GM23338 (cell line): ENCODE measurements at places on chromosomes 16 and 17. TPM values are rescaled to one million over a fixed set of nuclear protein-coding genes. Genes with fewer than 3 reads are reported as not detected.
A peak's percentile ranks its signal among the peaks of the same experiment; 100 is the strongest.

DNA sequence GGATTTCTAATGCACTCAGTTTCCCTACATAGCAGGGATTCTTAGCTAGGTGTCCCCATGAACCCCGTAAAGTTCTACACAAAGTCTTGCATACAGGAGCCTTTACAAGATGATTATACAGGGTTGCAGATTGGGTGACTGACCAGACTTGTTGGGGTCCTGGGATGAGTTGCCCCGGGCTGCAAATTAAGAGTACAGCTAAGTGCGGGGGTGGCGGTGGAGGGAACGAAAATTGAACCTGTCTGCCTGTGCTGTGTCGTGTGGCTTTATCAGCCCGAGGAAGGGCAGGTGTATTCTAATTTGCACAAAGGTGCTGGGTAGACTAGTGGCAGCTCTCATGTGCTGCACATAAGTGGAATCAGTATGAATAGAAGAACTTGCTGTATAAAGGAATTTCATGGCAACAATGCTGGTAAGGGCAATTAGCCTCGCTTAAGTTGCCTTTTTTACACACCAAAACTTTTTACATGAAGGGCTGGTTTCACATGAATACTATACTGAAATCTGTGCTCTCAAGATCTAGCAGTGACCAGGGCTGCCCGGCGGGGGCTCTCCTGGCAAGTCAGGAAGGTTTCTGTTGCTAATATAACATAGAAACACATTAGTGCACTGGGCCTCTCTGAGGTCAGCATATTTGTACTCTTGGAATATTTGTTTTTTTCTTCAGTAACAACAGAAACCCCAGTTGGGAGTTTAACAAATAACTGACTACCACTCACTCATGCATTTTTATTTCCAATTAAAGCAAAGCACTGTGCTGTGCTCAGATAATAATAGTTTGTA, 50.7 kb downstream of the ADCY7 start:
- no peak overlapping the region for H3K4me3 ChIP-seq
- H3K27me3 ChIP-seq = no peaks in the 10 kb centered on the region
- peaks cover 42% of the 10 kb centered on the region for H3K36me3 ChIP-seq
- DNase-seq = no peak
- no peak overlapping the region for H3K27ac ChIP-seq

DNA sequence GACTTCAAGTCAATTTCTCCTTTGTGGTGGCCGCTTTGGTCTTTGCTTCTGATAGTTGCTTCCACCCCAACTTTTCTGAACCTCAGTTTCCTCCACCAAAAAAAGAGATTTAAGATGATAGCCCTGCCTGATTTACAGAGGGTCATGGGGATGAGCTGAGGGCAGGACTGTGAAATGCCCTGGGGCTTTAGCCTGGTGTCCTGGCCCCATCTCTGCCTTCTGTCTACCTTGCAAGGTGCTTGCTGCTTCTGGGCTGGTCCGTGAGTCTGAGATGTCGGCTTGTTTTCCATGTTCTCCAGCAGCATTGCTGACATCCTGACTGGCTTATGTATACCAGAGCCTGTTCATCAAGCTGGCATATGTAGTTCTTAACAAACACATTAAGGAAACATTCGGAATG, 191.9 kb upstream of the MPHOSPH6 start:
- no peaks in the 10 kb centered on the region for H3K4me1 ChIP-seq
- no peak for DNase-seq
- no peaks in the 10 kb centered on the region for H3K27me3 ChIP-seq
- H3K27ac ChIP-seq = no peak overlapping the region

GRCh38 chr17:61318684-61319098, 81.0 kb upstream of the TBX2 start:
- H3K4me3 ChIP-seq = no peak overlapping the region
- H3K27me3 ChIP-seq = no peaks in the 10 kb centered on the region
- no peak overlapping the region for H3K27ac ChIP-seq
- peaks cover 6% of the 10 kb centered on the region; the same call in 1 of the 2 replicates for H3K4me1 ChIP-seq

- DNase-seq = no peak
- H3K4me1 ChIP-seq = peaks cover 18% of the 10 kb centered on the region
- H3K36me3 ChIP-seq = no peaks in the 10 kb centered on the region
Observed at GRCh38 chr16:57374067-57374534, 1.8 kb downstream of the CX3CL1 start.

- H3K27me3 ChIP-seq = no peaks in the 10 kb centered on the region
- DNase-seq = no peak
- H3K4me3 ChIP-seq = no peak overlapping the region
- no peak overlapping the region for H3K27ac ChIP-seq
- H3K36me3 ChIP-seq = no peaks in the 10 kb centered on the region
- H3K4me1 ChIP-seq = peaks cover 4% of the 10 kb centered on the region; the same call in 1 of the 2 replicates
Observed at GRCh38 chr16:59126486-59126885, 392.4 kb upstream of the GOT2 start.

GRCh38 chr17:5344914-5345313, 62.8 kb downstream of the RABEP1 start:
- H3K4me3 ChIP-seq = no peak overlapping the region
- H3K36me3 ChIP-seq = peaks cover 10% of the 10 kb centered on the region
- H3K27me3 ChIP-seq = no peaks in the 10 kb centered on the region
- H3K4me1 ChIP-seq = no peaks in the 10 kb centered on the region
- DNase-seq = no peak
- H3K27ac ChIP-seq = no peak overlapping the region

DNA sequence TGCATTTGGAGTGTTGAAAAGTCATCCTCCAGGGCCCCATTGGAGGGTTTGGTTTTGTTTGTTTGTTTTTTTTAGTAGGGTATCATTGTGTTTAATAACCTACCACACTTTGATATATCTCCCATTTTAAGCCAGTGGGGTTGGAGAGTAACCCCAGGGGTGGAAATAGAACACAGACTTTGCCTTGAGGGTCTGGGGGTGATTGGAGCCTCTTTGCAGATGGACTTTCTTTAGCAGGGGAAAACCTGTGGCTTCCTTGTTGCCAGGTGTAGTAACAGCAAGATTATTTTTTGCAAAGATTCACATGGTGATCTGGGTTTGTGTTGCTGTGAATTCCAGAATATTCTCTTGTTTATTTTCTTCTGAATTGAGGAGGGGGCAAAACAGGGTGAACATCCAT, 1.5 kb downstream of the ABCC1 start:
- peaks cover 19% of the 10 kb centered on the region; the same call in 1 of the 2 replicates for H3K4me1 ChIP-seq
- no peak overlapping the region for H3K27ac ChIP-seq
- no peaks in the 10 kb centered on the region for H3K36me3 ChIP-seq
- peak overlapping the region; percentile 81 for H3K4me3 ChIP-seq
- DNase-seq = no peak
- no peaks in the 10 kb centered on the region for H3K27me3 ChIP-seq

DNA sequence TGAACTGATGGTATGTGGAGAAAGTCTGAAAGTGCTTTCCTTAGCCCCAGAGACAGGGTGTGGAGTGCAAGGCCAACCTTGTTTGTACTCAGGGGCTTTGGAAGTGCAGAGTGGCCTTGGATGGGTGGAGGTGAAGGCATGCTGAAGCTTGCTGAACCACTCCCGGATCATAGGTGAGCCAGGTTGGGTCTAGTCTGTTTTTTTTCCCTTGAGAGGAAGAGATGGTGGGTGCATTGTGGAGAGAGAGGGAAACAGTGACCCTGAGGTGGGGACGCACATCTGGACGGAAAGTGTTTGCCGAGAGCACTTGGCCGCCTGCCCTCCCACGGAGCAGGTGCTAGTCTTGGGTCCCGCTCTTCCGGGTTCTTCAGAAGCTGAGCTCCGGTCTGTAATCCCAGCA, 12.5 kb downstream of the ABAT start:
- H3K36me3 ChIP-seq = no peaks in the 10 kb centered on the region; the same call in 1 of the 2 replicates
- H3K27ac ChIP-seq = no peak overlapping the region
- no peak for DNase-seq
- H3K27me3 ChIP-seq = no peaks in the 10 kb centered on the region
- H3K4me1 ChIP-seq = 0 out of 2 replicates have a peak, but pooled peaks cover 12% of the 10 kb centered on the region
- H3K4me3 ChIP-seq = no peak overlapping the region

DNA sequence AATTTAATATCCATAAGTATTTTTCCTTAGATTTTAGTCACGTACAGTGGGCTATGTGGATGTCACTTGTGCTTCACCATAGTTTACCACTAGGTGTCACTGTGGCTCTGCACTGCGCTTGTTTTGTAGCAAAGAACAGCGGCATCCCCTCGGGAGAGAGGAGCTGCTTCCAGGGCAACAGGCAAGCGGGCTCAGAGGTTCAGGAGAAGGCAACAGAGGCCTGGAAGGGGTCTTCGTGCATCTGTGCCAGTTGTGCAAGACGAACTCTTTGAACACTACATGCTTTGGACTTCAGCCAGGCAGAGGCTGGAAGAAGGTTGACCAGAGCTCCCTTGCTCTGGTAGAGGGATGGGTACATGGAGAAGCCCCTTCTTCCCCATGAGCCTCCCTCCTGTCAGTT, 20.6 kb downstream of the CYB561 start:
- no peak overlapping the region for H3K4me3 ChIP-seq
- no peaks in the 10 kb centered on the region for H3K27me3 ChIP-seq
- H3K36me3 ChIP-seq = no peaks in the 10 kb centered on the region
- DNase-seq = peak; percentile 92
- H3K27ac ChIP-seq = no peak overlapping the region

DNA sequence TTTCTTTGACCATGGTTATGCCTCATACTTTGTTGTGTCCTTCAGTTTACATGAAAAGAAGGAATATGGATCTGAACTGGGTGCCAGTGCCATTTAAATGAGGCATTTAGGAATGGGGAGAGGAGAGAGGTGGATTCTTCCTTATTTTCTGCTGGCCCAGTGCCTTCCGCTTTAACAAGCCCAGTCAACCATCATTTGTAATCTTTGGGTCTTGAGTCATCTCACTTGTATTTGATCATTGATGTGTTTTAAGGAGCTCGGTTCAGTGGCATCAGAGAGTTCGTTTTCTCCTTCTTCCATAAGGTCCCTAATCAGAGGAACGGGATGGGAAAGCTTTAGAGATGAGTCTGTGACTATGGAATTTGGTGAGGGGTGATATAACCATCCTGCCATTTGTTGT, 334.9 kb downstream of the WWOX start:
- H3K27me3 ChIP-seq = no peaks in the 10 kb centered on the region
- no peak overlapping the region for H3K4me3 ChIP-seq
- no peak overlapping the region for H3K27ac ChIP-seq
- no peaks in the 10 kb centered on the region for H3K36me3 ChIP-seq
- no peaks in the 10 kb centered on the region for H3K4me1 ChIP-seq

- peak overlapping the region; percentile 93 for H3K27ac ChIP-seq
- no peak for DNase-seq
- H3K4me1 ChIP-seq = peaks cover 10% of the 10 kb centered on the region
- H3K27me3 ChIP-seq = no peaks in the 10 kb centered on the region
- H3K4me3 ChIP-seq = peak overlapping the region; percentile 60
Observed at GRCh38 chr17:64497565-64498035, 746 bp upstream of the POLG2 start.

DNA sequence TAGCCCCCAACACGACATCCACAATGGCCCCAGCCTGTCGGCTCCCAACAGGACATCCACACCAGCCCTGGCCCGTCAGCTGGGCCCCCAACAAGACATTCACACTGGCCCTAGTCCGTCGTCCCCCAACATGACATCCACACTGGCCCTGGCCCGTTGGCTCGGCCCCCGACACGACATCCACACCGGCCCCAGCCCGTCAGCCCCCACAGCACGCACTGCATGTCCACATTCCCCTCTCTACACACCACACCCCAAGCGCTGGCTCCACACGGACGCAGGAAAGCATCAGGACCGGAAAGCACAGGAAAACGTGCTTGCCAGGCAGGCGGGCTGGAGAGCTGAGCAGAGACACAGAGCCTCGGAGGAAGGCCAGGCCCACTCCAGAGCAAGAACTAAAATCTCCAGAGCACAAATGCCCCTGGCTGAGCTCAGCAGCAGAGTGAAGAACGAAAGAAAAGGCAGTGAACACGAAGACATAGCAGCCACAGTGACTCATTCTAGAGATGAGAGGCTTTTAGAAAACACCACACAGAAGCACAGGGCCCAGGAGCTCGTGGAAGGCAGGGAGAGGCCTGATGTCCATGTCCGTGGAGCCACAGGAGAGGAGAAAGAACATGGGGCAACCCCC, 50.6 kb downstream of the LMF1 start:
- no peak overlapping the region for H3K27ac ChIP-seq
- no peak for DNase-seq
- H3K4me1 ChIP-seq = no peaks in the 10 kb centered on the region
- H3K36me3 ChIP-seq = no peaks in the 10 kb centered on the region
- H3K27me3 ChIP-seq = no peaks in the 10 kb centered on the region
- H3K4me3 ChIP-seq = no peak overlapping the region

- no peak for DNase-seq
- H3K4me1 ChIP-seq = no peaks in the 10 kb centered on the region
- H3K27me3 ChIP-seq = no peaks in the 10 kb centered on the region
- H3K4me3 ChIP-seq = no peak overlapping the region
- H3K27ac ChIP-seq = no peak overlapping the region
Observed at GRCh38 chr17:75509528-75510258, 5.6 kb downstream of the CASKIN2 start.

- H3K4me1 ChIP-seq = no peaks in the 10 kb centered on the region
- no peak for DNase-seq
- H3K36me3 ChIP-seq = no peaks in the 10 kb centered on the region
- H3K27me3 ChIP-seq = no peaks in the 10 kb centered on the region
- H3K4me3 ChIP-seq = no peak overlapping the region
Observed at GRCh38 chr16:11060842-11061241, 116.5 kb downstream of the CLEC16A start.

- H3K4me1 ChIP-seq = no peaks in the 10 kb centered on the region; the same call in 1 of the 2 replicates
Observed at GRCh38 chr16:67001726-67002125, 13.3 kb downstream of the CES4A start.

DNA sequence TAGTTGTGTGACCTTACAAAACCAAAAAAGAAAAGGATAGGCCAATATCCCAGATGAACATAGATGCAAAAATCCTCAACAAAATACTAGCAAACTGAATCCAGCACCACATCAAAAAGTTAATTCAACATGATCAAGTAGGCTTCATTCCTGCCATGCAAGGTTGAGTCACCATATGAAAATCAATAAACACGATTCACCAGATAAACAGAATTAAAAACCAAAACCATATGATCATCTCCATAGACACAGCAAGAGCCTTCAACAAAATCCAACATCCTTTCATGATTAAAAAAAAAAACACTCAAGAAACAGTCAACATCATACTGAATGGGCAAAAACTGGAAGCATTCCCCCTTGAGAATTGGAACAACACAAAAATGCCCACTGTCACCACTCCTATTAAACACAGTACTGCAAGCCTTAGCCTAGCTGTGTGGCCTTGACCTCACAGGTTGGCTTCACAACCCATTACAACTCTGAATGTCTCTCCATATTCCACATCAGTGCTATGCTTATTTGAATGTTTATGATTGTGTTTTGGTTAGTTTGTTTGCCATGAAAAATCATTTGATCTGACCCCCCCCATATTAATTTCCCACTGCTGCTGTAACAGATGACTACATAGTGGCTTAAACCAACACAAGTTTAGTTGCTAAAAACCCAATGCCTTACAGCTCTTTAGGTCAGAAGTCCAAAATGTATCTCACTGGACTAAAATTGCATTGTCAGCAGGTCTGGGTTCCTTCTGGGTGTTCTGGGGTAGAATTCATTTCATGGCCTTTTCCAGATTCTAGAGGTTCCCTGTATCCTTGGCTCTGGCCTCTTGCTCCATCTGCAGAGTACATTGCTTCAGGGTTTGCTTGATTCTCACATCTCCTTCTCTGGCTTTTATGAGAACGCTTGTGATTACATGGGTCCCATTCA, 257.1 kb upstream of the DYNLRB2 start:
- no peaks in the 10 kb centered on the region for H3K4me1 ChIP-seq
- no peak overlapping the region for H3K27ac ChIP-seq
- no peak for DNase-seq
- no peak overlapping the region for H3K4me3 ChIP-seq

GALR2 gene
- 0.70 and 2.2 TPM in 2 replicates for total RNA-seq

DLX3 gene
- total RNA-seq = 0.14 TPM in 1 of 2 replicates, not detected in the other

CD300LB gene
- not detected in 2 replicates for total RNA-seq

RNU2-1 gene
- total RNA-seq = not detected in 2 replicates

GPT2 gene
- 81.0 and 82.6 TPM in 2 replicates for total RNA-seq

FOXO3B gene
- 21.1 and 22.3 TPM in 2 replicates for total RNA-seq

KRT40 gene
- not detected in 2 replicates for total RNA-seq

PRSS36 gene
- 1.3 and 1.4 TPM in 2 replicates for total RNA-seq
